ENCODE measurements at places on chromosomes 5 and 9.

GRCh38 chr5:56314529-56314928, 81.4 kb upstream of the ANKRD55 start:
- no peak for DNase-seq

- DNase-seq = no peak
Measured at GRCh38 chr9:72950875-72951442, 1.9 kb downstream of the ALDH1A1 start.

GRCh38 chr5:13027874-13028273, 916.6 kb downstream of the DNAH5 start:
- DNase-seq = no peak

- no peak for DNase-seq
Measured at GRCh38 chr5:111520908-111521307, 8.6 kb upstream of the STARD4 start.

DNA sequence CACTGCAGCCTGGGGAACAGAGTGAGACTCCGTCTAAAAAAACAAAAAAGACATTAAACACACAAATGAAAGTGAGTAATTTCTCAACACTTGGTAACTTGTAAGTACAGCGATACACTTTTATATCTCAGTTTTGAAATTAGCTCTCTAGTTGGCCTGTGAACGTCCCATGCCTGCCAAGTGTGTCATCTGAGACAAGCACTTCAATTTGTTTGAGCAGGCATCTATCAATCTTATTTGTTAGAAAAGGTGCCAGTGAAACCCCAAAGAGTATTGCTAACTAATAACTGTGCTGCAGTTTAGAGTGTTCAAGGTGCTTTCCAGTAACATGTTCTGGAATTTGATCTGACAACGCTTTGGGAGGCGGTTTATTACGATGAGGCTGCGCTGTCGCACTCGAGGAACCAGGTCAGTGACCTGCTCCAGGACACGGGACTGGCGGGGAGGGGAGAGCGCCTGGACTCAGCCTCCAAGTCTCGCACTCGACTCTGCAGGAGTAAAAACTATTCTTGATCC, 1.1 kb upstream of the SPIN1 start:
- DNase-seq = no peak

DNA sequence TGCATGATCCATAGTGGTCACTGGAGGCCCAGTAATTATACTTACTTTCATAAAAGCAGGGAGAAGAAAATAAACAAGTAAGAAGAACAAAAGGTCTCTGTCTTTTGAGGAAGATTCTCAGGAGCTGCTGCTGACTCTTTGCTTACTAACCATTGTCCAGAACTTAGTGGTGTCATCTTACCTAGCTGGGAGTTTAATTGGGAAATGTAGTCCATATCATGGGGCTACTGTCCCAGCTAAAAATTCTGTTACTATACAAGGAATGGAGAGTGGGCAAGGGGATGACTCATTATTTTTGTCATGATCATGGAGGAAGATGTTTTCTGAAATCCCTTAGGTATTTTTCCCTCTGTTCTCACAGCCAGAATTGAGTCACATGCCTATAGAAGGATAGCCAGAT, 639.3 kb downstream of the MTRR start:
- no peak for DNase-seq

All from C1 segment of cervical spinal cord (tissue), 14 donors.